ENCODE measurements at places on chromosomes 4 and X. TPM values are rescaled to one million over a fixed set of nuclear protein-coding genes. Genes with fewer than 3 reads are reported as not detected.

DNA sequence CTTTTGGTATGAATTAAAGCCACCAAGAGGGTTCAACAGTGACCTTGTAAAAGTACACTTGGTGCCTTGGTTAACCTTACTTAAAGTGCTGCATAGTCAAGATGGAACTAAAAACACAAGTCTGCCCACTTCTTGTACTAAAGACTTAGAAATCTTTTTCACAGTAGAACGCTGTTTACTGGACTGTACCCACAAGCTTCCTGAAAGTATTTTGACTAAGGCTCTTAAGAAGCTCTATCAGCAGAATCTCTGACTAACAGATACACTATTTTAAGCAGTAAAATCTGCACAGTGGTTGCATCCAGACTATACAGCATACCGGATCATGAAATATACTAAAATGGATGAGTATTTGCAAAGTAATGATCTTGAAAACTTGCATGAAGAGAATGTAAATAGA, 7.2 kb downstream of the RAB28 start:
- DNase-seq: no peak

DNA sequence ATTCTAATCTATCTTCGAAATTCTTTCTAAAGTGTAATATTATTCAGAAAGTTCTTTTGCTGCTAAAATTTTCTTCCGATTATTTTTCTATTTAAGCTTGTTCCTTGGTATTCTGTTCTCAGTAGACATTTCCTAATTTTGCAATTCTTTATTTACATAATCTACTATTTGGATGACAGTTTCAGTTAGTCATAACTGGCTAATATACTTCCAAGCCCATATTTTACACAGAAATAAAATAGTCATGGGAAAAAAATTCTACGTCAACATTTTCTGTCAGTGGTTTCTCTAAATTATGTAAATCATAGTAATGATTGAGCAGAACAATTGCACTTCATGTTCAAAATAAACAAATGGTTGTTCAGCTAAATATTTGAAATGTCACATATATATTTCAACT, 178.0 kb upstream of the ANKRD50 start:
- no peak for DNase-seq

- DNase-seq: no peak
Observed at GRCh38 chrX:5031792-5032191, 1196.9 kb downstream of the NLGN4X start.

GRCh38 chr4:76585897-76586360, 150.9 kb downstream of the SHROOM3 start:
- DNase-seq: peak; percentile 94

- no peak for DNase-seq
Observed at GRCh38 chr4:5959211-5959982, 58.8 kb downstream of the C4orf50 start.

- no peak for DNase-seq
Observed at GRCh38 chrX:110741213-110741796, 54.3 kb downstream of the CHRDL1 start.

The MECP2 gene
- total RNA-seq: 53.1 TPM

The CD40LG gene
- total RNA-seq: not detected

The MAGEB10 gene
- total RNA-seq: not detected

The AWAT2 gene
- not detected for total RNA-seq

The RASGEF1B gene
- total RNA-seq: 23.1 TPM

Data from transverse colon (tissue), 4 donors.